ENCODE measurements at places on chromosomes 7 and 10.

GRCh38 chr10:102384053-102384452 is 11.5 kb upstream of the NFKB2 start:
- DNase-seq, result no peak

- DNase-seq, result no peak
These were observed 138.0 kb downstream of the PPP1R9A start for GRCh38 chr7:95045236-95045923.

DNA sequence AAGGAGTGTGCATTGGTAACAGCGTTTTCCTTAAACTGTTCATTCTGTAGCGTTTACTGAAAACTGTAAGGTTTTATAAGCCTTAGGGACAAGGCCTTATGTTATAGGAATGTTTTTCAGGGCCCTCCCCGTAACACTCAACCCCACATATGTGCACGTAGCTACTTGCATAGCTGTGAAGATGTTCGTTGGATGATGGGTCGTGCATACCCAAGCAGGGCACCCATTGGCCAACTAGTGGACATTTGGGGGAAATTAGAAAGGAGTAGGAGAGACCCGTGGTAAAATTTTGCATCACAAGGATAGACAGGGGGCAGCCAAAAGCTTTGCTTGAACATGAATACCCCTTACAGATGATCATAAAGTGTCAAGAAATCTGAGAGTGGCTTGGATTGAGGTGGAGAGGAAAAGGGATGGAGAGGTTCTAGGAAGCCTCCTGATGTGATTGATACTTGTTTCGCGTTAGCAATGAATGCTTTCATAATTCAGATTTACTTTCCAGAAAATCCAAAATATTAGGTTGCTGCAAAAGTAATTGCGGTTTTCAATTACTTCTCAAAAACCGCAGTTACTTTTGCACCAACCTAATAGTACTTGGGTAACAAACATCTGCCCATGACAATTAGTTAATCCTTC is 878 bp downstream of the SEC61A2 start:
- no peak for DNase-seq

- no peak for DNase-seq
These were observed 319.9 kb upstream of the AKR1E2 start for GRCh38 chr10:4506095-4506494.

GRCh38 chr10:98419469-98420261 is 4.7 kb upstream of the PYROXD2 start:
- no peak for DNase-seq

DNA sequence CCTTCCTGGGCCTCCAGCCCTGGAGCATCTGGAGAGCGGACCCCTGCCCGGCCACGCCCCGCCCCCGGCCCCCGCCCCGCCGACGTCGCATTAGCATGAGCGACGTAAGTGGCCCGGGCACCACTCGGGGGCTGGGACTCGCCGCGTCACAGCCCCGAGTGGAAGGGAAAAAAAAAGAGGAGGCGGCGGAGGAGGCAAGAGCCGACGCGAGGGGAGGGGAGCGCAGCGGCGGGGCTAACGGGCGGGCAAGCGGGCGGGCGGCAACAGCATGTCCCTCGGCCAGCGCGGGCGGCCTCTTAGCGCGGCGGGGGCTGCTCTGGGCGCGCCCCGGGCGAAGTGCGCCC is at the start of gene SLC18A3:
Gene SLC18A3 (plus strand): TSS at position 197 of the 344 bp plus-strand sequence. CDS start 431 bp downstream, outside the sequence.
- no peak for DNase-seq

DNA sequence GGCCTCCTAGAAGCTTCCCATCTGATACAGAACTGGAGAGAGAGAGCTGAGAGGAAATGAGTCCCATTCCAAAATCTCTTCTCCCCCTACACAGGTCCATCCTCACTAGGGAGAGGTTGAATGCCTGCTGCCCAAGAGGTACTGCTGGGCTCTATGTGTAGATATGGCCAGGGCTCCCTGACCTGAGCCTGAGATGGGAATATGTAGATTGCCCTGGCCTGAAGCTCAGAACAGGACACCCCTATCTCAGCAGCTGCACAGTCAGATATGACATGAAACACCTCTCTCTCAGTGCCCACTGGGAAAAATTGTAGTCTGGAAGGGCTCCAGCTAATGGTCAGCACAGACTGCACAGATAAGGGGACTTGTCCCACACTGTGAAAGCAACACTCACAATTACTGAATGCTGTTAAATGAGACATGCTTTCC is 3.1 kb upstream of the IFIT1B start:
- no peak for DNase-seq

GRCh38 chr7:79741684-79742083 is 288.2 kb upstream of the MAGI2 start:
- no peak for DNase-seq

DNA sequence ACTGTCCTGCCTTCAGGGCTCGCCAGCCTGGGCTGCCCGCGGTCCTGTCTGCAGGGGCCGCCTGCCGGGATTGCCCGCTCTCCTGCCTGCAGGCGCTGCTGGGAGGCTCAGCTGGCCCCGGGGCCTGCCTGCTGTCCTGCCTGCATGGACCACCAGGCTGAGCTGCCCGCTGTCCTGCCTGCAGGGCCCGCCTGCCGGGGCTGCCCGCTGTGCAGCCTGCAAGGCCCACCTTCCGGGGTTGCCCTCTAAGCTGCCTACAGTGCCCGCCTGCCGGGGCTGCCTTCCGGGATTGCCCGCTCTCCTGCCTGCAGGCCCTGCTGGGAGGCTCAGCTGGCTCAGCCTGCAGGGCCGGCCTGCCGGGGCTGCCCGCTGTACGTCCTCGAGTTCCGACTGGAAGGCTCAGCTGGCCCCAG is 164.4 kb downstream of the GLRX3 start:
- DNase-seq, result no peak

GRCh38 chr7:156019308-156019707 is 207.0 kb upstream of the SHH start:
- no peak for DNase-seq

- DNase-seq, result no peak
These were observed 4.6 kb downstream of the NFKB2 start for GRCh38 chr10:102400076-102400475.

- no peak for DNase-seq
These were observed 53.2 kb upstream of the ZNF33B start for GRCh38 chr10:42691361-42692120.

DNA sequence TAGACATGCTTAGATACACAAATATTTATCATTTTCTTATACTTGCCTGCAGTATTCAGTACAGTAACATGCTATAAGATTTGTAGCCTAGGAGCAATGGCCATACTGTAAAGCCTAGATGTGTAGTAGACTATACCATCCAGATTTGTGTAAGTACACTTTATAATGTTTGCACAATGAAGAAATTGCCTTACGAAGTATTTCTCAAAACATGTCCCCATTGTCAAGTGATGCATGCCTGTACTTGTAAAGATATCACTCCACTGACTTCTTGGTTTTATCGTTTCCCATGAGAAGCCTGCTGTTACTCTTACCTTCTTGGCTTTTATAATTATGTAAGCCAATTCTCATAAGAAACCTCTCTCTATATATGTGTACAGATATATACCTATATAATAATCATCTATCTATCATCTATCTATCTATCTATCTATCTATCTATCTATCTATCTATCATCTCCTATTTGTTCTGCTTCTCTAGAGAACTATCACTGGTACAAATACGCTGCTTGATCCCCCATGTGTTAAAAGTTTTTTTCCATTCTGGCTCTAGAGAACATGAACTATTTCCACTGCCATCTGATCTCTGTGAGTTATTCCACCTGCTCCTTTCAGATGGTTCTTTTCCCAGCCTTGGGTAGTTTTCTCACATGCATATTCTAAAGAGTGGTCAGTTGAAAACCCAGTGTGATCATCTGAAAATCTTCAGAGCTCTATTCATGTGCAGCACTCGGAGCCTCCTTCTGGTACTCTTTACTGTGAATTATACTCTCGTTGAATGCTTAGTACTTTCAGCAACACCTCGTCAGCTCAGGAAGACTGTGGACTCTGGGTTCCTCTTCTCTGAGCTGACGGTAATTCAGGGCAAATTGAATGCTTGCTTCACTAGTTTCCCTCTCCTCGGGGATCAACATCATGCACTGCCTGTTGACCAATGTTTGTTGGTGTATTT is 14.5 kb upstream of the VCL start:
- DNase-seq, result no peak

DNA sequence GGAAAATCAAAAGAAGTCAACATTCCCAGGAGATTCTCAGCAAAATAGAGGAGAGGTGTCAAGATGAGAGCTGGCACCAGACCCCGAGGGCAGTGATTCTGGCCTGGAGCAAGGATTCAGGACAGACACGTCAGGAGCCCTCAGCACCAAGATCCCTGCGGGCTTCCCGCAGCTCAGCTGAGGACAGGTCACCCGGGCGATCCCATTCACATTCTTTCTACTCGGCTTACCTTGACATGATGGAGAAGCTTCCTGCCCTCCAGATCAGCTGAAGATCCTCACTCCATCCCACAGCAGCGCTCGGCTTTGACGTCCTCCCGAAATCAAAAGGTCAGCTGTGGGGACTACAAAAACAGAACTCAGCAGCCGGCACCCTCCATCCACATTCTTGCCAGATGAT is 139.1 kb downstream of the DLG5 start:
- DNase-seq, result no peak

GRCh38 chr7:75534727-75535307 is 42.7 kb downstream of the SPDYE5 start:
- DNase-seq, result no peak

- no peak for DNase-seq
These were observed 197.1 kb downstream of the BBS9 start for GRCh38 chr7:33326485-33326848.

DNA sequence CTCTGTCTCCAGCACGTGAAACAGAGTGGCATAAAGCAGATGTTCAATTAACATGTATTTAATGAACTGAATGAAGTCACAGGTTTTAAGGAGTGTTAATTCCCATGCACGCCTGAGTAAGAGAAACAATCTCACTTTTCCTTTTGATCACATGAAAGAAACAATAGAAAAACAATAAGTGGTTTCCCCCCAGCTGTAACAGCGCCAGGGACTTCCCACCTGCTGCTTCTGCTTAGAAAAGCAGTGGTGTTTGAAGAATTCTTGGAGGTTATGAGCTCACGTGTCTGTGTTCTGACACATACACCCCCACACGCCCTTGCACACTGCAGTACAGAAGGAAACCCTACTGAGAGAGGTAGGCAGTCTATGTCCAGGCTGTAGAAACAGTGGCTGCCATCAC is 51.3 kb upstream of the FRMD4A start:
- DNase-seq, result no peak

DNA sequence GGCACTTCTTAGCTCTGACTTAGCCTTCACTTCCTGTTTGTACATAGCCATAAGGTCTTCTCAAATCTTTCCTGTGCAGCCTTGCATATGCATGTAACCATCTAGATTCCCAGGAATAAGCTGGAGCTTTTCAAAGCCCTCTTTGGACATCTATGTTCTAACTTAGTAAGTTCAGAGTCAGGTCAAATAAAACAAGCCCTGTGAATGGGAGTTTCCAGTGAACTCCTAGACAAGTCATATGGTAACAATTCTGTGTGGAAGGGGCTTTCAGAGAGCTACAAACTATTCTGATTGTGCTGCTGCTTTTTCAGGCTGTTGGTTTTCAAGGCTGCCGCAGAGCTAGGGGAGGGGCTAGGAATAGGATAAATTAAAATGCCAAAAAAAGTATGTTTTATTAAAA is 208.4 kb upstream of the AKR1E2 start:
- DNase-seq, result no peak

DNA sequence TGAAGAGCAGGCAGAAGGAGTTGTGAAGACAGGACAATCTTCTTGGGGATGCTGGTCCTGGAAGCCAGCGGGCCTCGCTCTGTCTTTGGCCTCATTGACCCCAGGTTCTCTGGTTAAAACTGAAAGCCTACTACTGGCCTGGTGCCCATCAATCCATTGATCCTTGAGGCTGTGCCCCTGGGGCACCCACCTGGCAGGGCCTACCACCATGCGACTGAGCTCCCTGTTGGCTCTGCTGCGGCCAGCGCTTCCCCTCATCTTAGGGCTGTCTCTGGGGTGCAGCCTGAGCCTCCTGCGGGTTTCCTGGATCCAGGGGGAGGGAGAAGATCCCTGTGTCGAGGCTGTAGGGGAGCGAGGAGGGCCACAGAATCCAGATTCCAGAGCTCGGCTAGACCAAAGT is 1.5 kb downstream of the CHPF2 start:
- DNase-seq, result no peak

DNA sequence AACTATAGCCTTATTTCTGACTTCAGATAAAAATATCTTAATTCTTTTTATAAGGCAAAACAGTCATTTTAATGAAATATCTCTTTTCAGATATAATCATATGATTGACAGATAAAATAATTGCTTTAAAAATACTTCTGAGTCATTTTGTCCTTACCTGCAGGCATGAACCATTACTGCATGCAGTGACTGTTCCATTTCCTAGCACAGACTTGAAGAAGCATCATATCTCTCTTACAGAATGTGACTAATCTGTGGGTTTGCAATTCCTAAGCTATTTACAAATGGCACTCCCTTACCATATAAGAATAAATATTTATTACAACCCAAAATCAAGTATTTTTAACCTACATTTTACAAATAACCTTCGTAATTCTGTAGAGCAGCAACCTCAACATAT is 120.7 kb downstream of the SRPK2 start:
- no peak for DNase-seq

DNA sequence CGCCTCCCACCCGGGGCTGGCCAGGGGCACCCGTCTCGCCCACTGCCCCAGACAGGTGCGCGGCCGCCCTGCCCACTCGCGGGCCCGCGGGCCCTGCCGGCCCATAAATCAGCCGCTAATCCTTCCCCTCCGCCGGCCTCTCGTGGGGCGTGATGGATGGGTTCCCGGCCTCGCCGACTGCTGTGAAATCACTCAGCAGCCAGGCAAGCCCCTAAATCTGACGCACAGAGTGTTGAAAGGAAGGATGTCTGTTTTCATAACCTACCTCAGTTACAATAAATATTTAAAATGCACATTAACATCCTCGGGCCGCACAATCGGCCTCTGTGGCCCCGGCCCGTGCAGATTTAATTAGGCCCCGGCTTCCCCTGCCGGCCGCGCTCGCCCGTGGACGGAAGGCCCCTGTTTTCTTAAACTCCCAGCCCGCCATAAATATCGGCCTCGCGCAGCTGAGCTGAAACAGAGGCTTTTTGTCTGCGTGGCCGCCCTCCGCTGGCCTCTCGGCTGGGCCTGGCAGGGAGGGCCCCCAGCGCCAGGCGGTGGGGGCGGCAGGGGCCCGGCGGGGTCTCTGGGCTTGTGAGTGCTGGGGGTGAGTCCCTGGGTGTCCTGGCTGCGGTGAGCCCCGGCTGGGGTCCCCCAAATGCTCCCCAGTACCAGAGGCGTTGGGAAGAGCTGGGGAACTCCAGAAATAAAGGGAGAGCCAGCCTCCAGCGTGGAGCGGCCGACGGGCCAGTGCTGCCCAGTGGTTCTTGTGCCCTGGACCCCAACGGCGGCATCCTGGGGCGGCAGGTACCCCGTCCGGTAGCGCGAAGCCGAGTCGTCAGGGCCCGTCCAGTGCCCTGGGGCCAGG is 90.7 kb downstream of the UNCX start:
- DNase-seq, result no peak
